Stimulated activated CD4-positive, alpha-beta T cell treated with anti-CD3 and anti-CD28 coated beads, TNF-alpha, amount 100 ng/mL, for 4 hours (primary cell): ENCODE measurements at places on chromosomes 4 and X.
A peak's percentile ranks its signal among the peaks of the same experiment; 100 is the strongest.

DNA sequence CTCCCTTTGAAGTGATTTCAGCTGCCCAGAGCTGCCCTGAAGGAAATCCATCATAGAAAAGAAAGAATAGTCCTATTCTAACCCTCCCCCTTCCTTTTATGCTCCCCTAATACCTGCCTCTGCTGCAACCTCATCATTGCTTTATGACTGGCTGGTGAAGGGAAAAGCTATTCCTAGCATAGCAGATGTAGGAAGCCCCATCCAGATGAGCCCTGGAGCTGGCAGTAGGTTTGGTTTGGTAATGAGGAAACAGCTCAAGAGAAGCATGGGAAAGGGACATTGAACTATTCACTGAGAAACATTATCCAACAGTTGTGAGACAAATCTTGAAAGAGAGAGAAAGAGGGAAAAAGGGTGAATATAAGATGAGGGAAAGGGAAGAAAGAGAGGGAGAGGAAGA is 29.2 kb downstream of the ARSJ start:
- no peak for DNase-seq

GRCh38 chr4:40227284-40227683 is 30.5 kb downstream of the RHOH start:
- peak; percentile 46 for DNase-seq

- no peak for DNase-seq
Measured at GRCh38 chr4:139207247-139207646, 30.2 kb upstream of the ELF2 start.

- no peak for DNase-seq
Measured at GRCh38 chrX:110123331-110123782, 120.4 kb downstream of the TMEM164 start.

DNA sequence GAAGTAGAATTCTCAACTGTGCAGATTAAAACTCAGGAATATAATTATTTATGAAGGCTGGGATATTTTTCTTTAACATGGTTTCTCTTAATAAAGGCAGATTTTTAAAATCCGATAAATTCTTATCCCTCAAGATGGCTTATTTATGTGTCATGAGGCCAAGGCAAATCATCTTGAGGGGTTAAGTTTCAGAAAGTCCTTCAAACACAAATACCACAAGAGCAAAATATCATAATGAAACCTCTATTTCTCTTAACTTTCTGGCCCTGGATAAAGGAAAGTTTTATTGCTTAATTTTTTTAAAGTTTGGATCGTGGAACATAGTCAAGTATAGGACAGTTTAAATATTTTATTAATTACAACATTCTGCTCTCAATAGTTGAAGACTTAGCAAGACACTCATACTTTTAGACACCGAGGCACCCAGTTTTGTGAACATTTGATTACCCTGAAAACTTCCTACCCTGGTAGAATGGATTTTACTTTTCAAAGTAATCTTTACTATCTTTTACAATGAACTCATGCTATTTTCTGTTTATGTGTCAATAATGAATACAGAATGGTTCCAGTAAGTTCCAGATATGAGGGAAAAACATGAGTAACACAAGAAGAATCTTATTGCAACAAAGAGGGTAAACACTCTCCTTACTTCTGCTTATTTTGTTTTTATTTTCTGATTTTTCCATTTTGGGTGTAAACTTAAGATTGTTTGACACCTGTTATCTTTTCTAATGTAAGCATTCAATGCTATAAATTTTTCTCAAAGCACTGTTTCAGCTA is 200.7 kb upstream of the IL15 start:
- no peak for DNase-seq

- no peak for DNase-seq
Measured at GRCh38 chrX:133970076-133970475, 15.3 kb downstream of the GPC3 start.

- DNase-seq = no peak
Measured at GRCh38 chr4:113122066-113122465, 72.6 kb downstream of the ANK2 start.

DNA sequence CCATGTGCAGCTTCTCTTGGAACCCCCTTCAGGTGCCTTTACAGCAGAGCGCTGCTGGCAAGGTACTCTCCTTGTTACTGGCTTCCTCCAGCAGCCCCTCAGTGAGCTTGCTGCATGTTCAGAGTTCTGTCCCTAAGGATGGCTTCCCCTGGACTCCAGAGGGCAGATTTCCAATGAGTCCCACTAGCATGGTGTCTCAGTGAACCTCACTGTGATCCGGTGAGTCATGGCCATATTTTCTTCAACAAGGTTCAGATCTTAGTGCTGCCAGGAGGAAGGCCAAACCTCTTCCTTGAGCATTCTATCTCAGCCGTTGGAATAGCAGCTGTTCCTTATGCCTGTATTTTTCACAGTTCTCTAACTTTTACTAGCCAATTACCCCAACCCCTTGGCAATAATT is 98.8 kb downstream of the CASK start:
- DNase-seq = no peak

GRCh38 chrX:11472381-11472780 is 179.2 kb downstream of the AMELX start:
- DNase-seq = no peak

DNA sequence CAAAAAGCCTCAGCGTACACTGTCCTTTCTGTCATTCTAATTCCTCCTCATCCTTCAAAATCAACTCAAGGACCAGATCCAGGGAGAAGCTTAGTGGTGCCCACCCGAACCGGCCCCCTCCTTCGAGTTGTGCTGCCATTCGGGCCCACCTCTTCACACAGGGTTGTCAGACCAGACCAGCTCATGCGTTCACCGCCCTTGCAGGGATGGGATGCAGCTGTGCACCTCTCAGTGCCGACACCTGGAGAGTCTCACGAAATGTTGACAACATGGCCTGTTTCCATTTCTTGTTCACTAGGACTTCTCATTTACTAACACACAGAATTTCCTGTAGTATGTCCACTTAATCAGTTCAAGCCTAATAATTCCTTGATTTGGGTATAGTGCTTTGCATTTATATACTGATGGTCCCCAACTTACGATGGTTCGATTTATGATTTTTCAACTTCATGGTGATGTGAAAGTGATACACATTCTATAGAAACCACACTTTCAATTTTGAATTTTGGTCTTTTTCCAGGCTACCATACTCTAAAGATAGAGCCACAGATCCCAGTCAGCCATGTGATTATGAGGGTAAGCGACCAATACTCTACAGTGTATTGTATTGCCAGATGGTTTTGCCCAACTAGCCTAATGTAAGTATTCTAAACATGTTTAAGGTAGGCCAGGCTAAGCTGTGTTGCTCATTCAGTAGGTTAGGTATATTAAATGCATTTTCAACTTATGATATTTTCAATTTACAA is 23.3 kb downstream of the PKD2 start:
- no peak for DNase-seq

DNA sequence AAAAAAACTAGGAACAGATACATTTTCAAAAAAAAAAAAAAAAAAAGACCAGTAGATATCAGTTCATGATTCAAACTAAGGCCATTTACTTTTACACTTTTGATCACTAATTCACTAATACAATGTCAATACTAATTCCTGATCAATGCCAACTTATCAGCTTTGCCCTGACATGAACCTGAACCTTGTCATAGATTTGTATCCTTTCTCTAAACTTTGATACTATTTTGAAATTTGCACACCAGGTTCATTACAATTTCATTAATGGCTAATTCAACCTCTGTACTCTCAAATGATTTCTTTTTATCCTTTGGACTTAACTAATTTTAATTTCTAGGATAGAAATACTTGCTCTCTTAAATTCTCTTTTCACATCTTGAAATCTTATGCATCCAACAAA is 37.7 kb downstream of the UGT2B7 start:
- DNase-seq = no peak

- DNase-seq = no peak
Measured at GRCh38 chrX:6810776-6811175, 275.9 kb upstream of the VCX3A start.

DNA sequence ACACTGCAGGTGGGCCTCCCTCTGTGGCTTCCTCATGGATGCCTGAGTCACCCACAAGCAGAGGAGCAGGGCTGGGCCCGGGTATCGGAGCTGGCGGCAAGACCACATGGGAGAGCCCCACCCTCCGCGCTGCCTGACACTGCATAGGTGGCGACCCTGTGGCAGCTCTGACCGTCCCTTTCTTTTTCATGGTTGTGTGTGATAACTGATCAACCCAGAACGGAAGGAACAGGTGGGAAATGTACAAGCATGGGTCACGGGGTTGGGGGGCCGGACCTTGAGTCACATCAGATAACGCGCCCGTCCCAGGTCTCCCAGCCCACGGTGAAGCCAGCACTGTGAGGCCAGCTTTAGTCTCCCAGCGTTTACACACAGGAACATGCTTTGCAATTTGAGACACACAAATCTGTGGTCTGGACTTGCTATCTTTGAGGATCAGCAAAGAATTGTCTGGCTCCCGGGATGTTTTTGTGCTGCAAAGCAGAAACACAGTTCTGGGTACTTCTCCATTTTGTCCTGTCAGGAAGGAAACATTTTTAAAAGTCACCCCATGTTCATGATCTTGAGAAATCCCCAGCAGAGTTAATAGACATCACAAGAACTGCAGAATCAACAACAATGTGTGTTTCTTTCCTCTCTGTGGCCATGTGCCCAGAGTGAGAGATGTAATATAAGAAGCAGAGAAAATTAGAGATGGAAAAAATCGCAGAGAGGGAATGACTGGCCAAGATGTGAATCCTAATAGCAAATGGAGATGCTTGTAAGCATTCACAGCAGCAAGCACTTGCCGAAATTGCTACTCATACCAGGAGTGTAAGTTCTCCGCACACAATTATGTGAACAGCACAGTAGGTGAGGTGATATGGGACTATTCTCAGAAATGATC is 70.1 kb upstream of the CBR4 start:
- no peak for DNase-seq

- DNase-seq = no peak
Measured at GRCh38 chr4:111556141-111556781, 589.0 kb upstream of the FAM241A start.

DNA sequence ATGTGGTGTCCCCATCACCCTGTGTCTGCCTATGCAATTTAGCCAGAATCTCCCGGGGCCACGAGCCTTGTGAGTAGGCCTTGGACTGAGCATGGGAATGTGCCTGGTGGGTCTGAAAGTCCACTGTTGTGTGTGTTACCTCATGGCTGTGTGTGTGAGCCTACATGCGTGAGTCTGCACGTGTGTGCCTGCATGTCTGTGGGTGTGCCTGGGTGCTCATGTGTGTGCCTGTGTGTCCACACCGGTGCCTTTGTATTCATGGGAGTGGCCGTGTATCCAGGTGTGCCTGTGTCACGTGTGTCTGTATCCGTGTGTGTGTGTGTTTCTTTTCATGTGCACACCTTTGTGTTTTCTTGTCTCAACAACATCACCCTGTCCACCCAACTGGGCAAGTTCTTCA is 14.2 kb downstream of the ATP5ME start:
- DNase-seq = no peak

- no peak for DNase-seq
Measured at GRCh38 chrX:109954333-109954732, 48.6 kb upstream of the TMEM164 start.

DNA sequence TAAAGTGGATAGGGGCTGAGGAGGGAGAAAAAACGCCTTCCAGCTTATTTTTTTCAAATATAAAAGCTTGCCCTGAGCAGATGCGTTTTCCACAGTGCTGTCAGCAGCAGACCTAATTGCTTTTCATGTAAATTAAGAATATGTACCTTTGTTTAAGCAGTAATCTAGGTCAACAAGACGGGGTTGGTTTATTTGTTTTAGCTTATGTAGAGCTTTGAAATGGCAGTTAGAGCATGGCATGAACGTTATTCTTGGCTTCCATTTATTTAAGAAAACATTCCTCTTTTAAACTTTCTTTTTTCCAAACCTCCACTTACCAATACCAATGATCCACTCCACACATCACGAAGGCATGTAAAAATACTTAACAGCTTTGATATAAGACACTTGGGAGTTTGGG is 220.3 kb upstream of the TENM3 start:
- no peak for DNase-seq

DNA sequence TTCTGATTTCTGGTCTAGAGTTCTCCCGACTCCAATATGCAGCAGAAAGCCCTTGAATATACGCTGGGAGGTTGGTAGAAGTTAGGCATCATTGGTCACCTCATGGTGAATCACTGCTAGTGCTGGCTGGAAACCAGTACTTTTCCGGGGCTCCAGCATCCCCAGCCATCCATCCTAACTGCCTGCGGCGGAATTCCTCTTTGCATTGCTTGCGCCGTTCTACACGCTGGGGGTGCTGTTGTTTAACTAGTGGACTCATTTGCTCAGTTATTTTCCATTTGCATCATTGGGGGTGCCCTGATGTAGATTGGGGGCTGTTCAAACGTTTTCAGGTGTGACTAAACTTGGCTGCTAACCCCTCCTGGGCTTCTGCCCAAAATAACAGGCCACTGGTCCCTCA is 23.3 kb upstream of the GPR50 start:
- DNase-seq = no peak

- no peak for DNase-seq
Measured at GRCh38 chrX:13476384-13476783, 93.0 kb upstream of the EGFL6 start.

DNA sequence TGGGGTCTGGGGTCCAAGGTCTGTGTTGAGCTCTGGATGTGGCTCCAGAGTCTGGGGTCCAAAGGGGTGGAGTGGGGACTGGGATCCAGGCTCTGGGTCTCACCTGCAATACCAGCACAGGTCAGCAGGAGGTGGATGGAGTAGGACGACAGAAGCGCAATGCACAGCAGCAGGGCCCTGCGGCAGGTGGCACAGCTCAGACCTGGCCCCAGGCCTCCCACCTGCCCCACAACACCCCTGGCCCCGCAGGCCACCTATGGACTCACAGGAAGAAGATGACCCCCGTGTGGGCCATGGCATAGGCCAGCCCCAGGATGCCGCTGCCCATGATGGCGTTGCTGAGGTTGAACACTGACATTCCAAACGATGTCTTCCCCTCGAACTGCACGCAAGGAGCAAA is 3.4 kb downstream of the SLC38A5 start:
- no peak for DNase-seq

DNA sequence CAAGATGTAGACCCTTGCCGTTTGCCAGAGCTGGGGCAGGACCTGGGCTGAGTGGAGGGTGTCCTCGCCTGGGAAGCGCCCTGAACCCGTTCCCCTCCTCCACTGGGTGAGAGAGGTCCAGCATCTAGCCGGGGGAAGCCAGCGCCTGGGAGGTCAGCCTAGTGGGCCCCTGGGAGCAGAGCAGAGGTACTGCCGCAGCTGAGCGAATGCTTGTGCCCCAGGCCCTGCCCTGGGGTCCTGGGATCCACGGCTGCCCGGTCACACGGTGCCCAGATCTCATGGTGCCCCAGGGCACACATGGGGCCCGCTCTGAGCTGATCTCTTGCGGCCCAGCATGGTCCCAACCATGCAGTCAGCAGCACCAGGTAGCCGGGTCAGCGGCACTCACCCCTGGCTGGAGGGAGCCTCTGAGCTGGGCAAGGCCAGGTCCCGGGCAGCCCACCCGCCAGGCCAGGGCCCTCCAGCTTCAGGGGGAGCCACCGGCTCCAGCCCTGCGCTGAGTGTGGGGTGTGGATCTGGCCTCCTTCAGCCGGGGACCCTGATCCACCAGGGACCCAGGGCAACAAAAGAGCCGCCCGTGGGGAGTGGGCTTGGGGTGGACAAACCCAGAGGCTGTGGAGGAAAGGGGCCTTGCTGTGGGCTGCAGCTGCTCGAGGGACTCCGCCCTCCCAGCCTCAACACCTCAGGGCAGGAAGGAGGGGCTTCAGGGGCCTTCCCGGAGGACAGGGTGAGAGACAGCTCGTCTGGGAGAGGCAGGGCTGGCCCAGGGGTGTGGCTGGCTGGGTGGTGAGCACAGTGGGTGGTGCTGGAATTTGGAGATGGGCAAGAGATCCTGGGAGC is 4.1 kb upstream of the CPLX1 start:
- no peak for DNase-seq

GRCh38 chrX:129493643-129494042 is 29.6 kb downstream of the SMARCA1 start:
- no peak for DNase-seq
